ENCODE measurements at places on chromosomes 6 and 20. TPM values are rescaled to one million over a fixed set of nuclear protein-coding genes. Genes with fewer than 3 reads are reported as not detected.

- no peak for DNase-seq
These were observed 4.4 kb downstream of the GSS start for GRCh38 chr20:34951252-34951651.

- peak; percentile 42 for DNase-seq
These were observed 1.5 kb downstream of the DEK start for GRCh38 chr6:18262702-18263417.

DNA sequence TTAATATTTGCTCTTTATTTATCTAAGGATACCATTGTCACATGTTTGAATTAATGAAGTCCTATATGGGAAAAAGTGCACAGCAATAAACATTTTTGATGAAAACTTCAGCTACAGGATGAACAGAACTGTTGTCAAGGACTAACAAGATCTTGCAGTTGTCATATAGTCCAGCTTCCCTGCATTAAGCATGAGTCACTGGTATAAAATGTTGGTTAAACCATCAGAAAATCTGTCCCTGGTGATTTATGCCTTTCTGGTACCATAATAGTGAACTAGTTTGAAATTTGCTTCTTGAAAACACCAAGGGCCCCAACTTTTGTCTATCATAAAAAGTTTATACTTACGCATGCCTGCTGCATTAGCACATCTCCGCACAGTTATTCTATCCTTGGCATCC lies 60.4 kb upstream of the RSPO3 start:
- no peak for DNase-seq

DNA sequence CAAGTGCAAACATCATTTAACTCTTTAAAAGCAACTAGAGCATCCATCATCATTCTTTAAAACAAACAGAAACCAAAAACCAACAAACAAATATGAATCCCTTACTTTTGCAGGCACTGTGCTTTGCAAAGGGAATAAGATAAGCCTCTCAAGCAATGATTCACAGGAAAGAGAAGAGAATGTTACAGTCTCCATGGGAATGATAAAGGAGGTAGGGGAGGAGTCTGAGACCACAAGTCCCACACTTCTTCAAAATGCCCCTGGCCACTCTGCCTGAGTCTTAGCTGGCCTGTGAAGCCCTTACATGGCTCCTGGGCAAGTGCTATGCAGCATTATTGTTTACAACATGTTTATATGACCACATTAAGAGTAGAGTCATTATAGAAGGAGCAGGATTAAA lies 257.7 kb upstream of the MARCKS start:
- DNase-seq = no peak

- no peak for DNase-seq
These were observed 5.4 kb downstream of the GID8 start for GRCh38 chr20:62943396-62943795.

The EYS gene
- 0.64 TPM for total RNA-seq

GRCh38 chr20:32476684-32477593 lies 108.2 kb downstream of the NOL4L start:
- no peak for DNase-seq

DNA sequence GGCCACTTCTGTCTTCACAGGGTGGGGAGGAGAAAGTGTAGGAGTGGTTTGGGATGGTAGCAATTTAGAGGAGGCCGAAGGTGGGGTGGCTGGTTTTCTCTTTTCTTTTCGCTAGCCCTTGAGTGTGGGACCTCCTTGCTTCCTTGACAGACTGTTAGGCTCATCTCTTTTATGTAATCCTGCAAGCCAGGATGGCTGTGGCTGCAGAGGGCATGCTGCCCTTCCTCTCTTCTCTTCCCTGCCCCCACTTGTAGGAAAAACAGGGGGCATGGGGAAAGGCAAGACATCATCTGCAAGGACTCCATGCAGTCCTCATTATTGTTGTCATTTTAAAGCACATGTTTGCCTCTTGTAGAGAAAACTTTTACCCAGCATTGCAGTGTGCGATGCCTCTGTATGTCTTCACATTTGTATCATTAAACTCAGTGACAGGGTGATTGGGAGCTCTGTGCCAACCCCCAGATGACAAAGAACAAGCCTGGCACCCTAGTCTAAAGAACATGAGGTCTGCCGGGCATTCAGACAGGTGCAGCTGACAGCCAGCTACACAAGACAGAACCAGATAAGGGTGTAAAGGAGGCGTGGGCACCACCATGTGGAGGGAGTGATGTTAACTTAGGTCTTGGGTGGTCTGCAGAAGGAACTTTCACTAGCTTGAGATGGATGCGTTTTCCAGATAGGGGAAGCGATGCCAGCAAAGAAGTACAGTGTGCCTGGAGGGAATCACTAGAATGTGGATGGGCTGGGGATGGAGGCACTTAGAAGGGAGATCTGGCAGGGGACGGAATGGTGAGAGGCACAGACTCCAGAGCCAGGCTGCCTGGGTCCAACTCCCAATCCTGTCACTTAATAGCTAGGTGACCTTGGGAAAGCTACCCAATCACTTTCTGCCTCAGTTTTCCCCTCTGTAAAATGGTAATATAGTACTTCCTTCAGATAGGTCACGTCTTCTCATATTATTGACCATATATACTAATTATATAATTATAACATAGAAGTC lies 207.6 kb downstream of the TBC1D7 start:
- no peak for DNase-seq

GRCh38 chr6:161088676-161089328 lies 97.2 kb downstream of the MAP3K4 start:
- DNase-seq = no peak

The RIPPLY2 gene
- not detected for total RNA-seq

DNA sequence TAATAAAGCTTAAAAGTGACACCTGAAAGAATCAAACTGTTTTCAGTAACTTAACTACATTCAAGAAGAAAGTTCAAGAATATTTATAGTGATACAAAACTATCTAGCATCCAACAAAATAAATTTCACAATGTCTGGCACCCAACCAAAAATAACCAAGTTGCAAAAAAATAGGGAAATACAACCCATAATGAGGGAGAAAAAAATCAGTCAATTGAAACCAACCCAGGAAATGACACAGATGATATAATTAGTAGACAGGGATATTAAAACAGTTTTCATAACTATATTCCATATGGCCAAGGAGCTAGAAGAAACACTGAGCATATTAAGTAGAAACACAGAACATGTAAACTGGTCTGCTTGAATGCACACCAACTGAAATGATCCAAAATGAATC lies 120.2 kb upstream of the BEND3 start:
- DNase-seq = no peak

- no peak for DNase-seq
These were observed 111.0 kb upstream of the ADTRP start for GRCh38 chr6:11889572-11889971.

The TMEM14C gene
- total RNA-seq = 86.8 TPM

All from colonic mucosa (tissue), 4 donors.